ENCODE measurements at places on chromosomes 7 and 10.

GRCh38 chr10:132892004-132892403 is 50.4 kb downstream of the CFAP46 start:
- no peak for DNase-seq

- DNase-seq, result no peak
Measured at GRCh38 chr7:7554021-7554432, 12.7 kb upstream of the MIOS start.

GRCh38 chr7:30986331-30986730 is 22.6 kb downstream of the GHRHR start:
- no peak for DNase-seq

- no peak for DNase-seq
Measured at GRCh38 chr7:91551377-91552175, 287.3 kb downstream of the FZD1 start.

GRCh38 chr10:132446661-132447445 is 49.9 kb downstream of the PWWP2B start:
- DNase-seq, result peak; percentile 9

GRCh38 chr10:66924674-66925345 is 1.0 kb upstream of the LRRTM3 start:
- no peak for DNase-seq

GRCh38 chr10:60048091-60048501 is 141.7 kb upstream of the CCDC6 start:
- peak; percentile 1 for DNase-seq

GRCh38 chr7:101701153-101701794 is 72.2 kb upstream of the MYL10 start:
- DNase-seq, result no peak

GRCh38 chr10:1516492-1517165 is 220.7 kb downstream of the ADARB2 start:
- DNase-seq, result no peak

- no peak for DNase-seq
Measured at GRCh38 chr7:155681663-155682062, 37.2 kb downstream of the RBM33 start.

- DNase-seq, result no peak
Measured at GRCh38 chr10:72291019-72291532, 17.4 kb downstream of the DDIT4 start.

GRCh38 chr10:13614530-13615332 is 28.0 kb downstream of the PRPF18 start:
- no peak for DNase-seq

- no peak for DNase-seq
Measured at GRCh38 chr7:114312649-114313048, 102.0 kb upstream of the FOXP2 start.

DNA sequence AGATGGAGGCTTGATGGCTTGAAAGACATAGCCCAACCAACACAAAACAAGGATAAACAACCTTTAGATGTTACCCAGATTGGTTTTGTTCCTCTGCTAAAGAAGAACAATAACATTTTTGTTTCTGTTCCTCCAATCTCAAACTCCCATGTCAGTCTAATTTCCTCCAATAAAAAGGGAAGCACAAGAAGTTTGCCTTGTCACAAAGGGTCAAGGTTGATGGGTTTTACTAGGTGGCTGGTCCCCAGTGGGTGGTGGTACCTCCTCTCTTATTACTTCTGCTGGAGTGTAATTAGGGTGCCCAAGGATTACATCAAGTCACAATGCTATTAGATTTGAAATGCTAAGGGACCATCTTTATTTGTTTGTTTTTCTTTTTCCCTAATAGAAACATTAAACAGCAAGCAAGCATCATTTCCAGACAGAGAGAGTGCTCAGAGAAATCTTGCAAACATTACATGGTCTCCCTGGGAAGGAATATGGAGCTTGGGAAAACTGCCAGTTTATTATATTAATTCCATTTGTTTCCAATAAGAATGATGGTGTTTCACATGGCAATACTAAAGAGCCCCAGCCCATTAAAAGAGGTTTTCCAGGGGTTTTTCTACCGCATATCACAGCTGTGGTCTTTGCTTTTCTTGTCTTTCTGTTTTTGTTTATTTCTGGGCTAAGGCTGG is 78.3 kb upstream of the AOAH start:
- DNase-seq, result no peak

GRCh38 chr10:126420567-126421300 is 32.5 kb upstream of the ADAM12 start:
- no peak for DNase-seq

DNA sequence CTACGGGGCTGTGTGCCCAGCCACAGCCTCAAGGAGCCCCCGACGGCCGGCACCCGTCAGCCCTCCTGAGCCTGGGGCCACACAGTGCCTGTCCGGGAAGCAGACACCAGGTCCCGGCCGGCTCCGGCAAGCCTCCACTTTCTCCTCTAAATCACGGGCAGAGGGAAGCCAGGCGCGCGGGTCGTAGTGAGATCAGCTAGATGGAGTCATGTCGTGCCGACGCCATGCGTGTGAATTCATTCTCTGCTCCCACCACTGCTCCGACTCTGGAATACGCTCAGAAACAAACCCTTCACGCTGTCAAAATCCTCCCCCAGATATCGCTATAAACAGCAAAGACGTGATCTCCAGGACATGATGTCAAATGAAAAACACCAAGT is 93.7 kb upstream of the DNAAF5 start:
- DNase-seq, result no peak

GRCh38 chr7:2698581-2699288 is 10.7 kb downstream of the AMZ1 start:
- no peak for DNase-seq

DNA sequence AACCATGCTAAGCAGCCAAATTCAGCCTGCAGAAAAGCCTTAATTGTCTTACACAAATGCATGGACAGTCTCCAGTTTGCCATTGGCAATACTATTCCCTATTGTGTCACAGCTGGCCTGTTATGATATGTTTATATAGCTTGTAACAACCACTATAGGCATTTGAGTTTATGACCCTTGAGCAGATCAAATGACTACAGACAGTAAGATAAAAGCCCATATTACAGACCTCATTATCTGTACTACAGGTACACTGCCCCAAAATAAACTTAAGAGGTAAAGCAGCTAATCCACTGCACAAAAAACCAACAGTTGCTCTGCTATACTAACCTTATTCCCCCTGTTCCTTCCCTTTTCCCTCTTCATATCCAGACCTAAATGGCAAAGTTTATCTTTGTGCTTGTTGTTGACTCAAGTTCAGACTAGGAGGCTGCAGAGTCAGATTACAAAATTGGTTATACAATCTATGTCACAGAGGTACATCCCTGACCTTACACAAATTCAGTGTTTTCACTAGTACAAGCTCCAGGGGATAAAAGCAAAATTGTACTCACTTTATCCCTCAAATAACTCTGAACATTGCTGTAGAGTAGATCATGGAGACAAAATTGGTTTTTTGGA is 218.4 kb downstream of the GRM8 start:
- DNase-seq, result no peak

DNA sequence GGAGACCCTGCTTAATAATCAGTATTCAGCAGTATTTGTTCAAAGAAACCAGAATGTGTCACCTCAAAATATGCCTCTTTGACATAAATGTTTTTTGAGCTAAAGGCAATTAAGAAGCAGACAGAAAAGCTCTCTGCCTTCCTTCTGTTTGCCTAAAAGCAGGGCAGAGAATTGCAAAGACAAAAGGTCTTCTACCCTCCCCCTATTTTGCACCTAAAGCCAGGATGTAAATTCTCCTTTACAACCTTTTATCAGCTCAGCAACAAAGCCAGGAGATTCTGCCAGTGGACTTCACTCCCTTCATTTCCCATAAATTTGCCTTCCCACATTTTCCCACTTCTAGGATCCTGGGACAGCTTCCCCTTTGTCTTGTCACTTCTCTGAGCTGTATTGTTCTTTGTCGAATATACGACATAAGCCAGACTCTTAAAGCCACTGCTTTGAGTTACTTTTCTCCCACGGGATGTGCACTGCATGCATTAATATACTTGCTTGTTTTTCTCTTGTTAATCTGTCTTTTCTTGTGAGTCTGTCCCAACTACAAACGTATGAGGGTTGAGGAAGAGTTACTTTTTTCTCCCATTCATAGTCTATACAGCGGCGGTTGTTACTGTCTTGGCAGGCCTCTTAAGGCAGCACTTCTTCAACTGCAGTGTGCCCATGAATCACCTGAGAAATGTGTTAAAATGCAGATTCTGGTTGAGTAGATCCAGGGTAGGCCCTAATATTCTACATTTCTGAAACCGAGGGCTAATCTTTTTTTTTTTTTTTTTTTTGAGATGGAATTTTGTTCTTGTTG is 48.2 kb downstream of the ST8SIA6 start:
- no peak for DNase-seq

DNA sequence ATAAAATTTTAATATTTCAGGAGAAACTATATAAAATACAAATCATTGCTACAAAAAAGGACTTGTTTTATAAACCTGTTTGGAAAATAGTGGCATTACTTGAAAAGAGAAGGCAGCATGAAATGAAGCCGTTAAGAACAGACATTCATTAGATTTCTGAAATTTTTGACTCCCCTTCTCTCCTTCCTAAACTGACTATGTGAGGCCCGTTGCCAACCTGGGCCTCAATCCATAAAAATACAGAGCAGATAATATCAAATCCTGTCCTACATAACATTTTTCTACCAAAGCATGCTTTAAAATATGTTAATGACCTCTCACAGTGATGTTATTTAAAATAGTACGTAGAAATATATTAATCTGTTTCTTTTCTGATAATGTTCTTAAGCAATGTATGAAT is 34.5 kb upstream of the ING3 start:
- DNase-seq, result no peak

- no peak for DNase-seq
Measured at GRCh38 chr10:28304032-28304571, 1.2 kb upstream of the MPP7 start.

DNA sequence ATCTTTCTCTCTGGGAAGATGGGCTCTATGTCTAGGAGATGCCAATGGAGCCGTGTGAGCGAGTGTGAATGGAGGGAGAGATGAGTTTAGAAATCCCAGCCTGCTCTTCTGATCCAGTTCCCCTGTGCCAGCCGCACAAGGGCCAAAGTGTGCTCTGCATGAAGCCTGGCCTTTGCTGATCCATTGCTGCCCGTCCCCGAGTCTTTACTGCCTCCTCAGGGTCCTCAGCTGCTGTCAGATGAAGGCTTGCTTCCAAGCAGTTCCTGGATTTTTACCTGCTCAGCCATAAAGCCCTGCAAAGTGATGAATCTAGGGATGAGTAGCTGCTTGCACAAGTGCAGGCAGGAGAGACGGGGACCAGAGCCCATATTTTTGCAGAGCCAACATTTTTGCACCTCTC is 115.9 kb downstream of the ZMIZ1 start:
- DNase-seq, result no peak

DNA sequence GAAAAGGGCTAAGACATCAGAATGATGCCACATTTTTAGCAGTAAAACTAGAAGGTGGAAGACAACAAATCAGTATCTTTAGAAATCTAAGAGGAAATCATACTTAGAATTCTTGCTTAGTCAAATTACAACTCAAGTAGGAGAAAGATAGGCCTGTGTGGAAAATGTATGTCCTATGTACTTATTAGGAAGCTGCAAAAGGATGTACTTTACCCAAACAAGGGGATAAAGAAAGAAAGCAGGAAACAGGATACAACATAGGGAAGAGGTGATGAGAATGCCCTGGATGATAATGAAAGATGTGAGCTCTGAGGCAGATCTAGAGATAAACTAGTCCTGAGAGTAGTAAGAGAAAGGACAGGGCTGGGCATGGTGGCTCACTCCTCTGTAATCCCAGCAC is 54.9 kb downstream of the RNLS start:
- no peak for DNase-seq

DNA sequence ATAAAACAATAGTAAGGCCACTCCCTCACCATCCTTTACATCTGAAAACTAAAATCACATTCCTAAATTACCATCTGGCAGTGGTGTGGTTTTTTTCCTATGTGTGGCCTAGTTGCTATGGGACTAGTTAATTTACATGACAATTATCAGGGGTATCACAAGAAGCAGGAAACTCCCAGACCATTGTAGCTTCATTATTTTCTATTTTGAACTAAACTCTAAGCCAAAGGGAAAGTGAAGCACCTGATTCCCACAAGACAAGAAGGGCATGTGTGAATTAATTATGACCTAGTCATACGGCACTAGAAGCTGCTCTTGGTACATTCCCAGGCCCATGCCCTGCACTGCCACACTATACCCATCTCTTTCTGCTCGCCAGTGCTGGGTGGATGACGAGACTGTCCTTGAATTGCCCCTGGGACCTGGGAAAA is 103.4 kb downstream of the ATXN7L1 start:
- no peak for DNase-seq

DNA sequence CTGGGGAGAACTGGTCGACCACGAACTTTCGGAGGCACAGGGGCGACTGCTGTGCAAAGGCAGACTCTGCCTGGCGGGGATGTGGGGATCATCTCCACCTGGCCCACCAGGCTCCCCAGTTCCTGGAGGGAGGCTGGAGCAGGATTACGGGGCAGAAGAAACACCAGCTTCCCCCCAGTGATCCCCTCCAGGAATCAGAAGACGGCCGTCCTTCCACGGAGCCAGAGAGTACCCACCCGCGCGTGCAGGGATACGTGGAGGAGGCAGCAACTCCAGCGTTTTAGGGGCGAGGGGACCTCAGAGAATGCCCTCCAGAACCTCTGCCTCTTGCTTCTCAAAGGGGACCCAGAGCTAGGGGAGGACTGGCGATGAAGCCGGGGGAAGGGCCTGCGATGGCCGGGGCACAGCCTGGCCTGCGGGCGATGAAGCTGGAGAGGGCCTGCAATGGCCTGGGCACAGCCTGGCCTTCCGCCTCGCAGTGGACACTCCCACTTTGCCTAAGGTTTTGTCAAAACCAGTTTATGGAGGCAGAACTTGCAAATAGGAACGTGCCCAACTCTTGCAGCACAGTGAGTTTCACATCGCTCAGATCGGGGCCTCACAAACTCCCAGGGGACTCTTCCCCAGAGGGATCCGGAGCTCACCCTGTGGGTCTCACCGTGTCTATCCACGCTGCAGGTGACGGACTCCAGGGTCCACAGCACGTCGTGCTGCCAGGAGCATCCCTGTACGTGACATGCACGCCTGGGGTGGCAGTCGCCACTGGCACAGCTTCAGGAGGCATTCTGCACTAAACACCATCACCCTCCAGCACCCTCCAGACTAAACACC is 77.9 kb upstream of the PDGFA start:
- DNase-seq, result no peak

DNA sequence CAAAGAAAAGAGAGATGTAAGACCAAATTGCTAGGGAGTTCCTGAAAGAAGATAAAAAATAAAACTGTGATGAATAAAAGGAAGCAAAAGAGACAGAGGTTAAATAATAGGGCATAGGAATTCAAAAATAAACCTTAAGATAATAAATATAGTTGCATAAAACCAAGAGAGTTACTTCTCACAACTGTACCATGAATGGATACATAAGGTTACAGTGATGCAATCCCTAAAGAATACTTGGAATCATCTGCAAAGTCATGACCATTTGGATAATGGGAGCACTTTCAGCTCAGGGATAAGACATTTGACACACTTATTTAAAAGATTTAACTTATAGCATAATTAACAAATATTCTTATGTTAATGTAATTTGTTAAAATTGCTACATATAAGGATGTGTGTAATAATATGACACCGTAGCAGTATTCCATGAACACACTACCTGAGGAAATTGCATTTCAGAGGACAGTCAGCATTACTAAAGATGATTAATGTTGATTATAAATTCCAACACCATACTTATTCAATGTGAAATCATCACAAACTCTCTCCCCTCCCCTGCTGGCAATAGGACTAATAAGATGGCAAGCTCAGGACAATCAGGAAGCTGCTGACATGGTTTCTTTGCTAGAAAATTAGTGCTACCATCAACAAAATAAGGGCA is 202.1 kb upstream of the AKR1E2 start:
- no peak for DNase-seq

- DNase-seq, result no peak
Measured at GRCh38 chr10:108095932-108096925, 931.7 kb upstream of the SORCS1 start.

- DNase-seq, result peak; percentile 4
Measured at GRCh38 chr7:37208528-37208927, 240.1 kb downstream of the ELMO1 start.
